ENCODE measurements at places on chromosomes 16 and 17. TPM values are rescaled to one million over a fixed set of nuclear protein-coding genes. Genes with fewer than 3 reads are reported as not detected.

The C17orf100 gene
- total RNA-seq: not detected

The DPEP1 gene
- total RNA-seq: not detected

The HOXB6 gene
- total RNA-seq: not detected

The KRT9 gene
- total RNA-seq: not detected

The KAT8 gene
- 43.3 TPM for total RNA-seq

The PIK3R5 gene
- total RNA-seq: 2.1 TPM

The OR2C1 gene
- total RNA-seq: not detected

The ITGA2B gene
- 2.6 TPM for total RNA-seq

The ZNF319 gene
- total RNA-seq: 3.1 TPM

The FBXO39 gene
- total RNA-seq: under 0.01 TPM
